ENCODE measurements at places on chromosomes 5 and 9.

- DNase-seq, result no peak
Measured at GRCh38 chr5:82809420-82810143, 267.6 kb downstream of the TMEM167A start.

GRCh38 chr9:38154501-38155421 lies 85.7 kb upstream of the SHB start:
- DNase-seq, result no peak

DNA sequence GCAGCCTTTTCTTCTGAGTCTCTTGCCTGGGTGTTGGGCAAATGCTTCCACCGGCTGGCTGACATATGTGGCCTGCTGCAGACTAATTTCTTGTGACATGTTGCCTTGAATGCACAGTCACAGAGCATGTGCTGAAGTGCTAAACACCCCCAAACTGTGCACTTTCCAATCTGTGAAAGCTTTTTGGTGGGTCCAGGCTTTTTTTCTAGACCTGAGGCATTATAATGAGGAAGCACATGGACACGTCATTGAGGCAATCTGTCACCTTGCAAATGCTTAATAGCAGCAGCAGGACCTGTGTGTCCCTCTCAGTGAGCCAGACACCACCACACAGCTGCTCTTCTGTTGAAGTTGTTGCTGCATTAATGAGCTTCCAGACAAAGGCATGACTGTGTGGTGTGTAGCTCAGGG lies 274.7 kb downstream of the ELAVL2 start:
- DNase-seq, result no peak

DNA sequence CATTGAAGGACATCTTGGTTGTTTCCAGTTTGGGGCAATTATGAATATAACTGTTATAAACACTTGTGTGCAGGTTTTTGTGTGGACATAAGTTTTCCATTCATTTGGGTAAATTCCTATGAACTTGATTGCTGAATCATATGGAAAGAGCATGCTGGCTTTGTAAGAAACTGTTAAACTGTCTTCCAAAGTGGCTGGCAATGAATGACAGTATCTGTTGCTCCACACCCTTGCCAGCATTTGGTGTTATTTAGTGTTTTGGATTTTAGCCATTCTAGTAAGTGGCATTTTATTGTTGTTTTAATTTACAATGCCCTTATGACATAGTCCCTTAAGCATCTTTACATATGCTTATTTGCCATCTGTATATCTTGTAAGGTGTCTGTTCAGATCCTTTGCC lies 29.8 kb upstream of the UGT3A2 start:
- DNase-seq, result no peak

- DNase-seq, result no peak
Measured at GRCh38 chr5:163870441-163870840, 365.0 kb downstream of the MAT2B start.

DNA sequence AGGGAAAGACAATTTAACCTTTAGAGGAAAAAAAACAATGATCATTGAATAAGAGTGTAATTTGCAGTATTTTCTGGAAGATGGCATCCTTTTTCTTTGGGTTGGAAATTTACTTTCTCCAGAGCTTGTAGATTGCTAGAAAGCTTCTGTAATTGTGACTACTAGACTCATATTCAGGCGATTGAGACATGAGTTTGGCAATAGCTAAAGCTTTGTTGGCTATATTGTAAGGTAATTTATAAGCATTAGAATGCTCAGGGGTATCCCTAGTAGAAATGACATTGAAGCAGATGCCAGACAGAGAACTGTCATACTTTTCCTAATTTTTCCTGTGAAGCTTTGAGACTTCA lies 115.3 kb downstream of the UNC13B start:
- no peak for DNase-seq

DNA sequence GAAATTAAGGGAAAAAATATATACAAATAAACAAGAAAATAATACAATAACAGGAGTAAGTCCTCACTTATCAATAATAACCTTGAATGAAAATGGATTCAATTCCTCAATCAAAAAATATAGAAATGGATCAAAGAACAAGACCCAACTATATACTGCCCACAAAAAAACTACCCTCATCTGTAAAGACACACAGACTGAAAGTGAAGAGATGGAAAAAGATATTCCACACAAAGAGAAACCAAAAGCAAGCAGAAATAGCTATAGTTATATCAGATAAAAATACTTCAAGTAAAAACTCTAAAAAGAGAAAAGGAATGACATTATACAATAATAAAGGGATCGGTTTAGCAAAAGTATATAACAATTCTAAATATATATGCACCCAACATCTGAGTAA lies 66.5 kb downstream of the KIAA0825 start:
- no peak for DNase-seq
